ENCODE measurements at places on chromosomes 11 and 22.

DNA sequence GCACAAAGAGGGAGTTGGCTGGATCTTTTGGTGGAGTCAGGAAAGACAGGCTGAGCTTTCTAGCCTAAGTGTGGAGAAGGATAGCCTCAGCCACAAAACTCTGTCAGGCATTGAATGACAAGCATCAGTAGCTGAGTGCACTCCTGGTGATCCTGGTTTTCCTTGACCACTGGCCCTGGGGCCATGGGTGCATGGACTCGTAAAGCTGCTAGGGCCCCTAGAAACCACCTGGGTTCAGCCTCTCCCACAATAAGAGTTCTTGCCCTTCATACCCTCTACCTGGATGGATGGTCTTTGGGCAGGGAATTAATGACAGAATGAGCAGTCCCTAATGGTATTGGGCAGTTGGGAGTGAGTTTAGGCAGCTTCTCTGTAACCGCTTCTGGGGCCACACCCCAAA is 22.9 kb downstream of the TUB start:
- no peak for DNase-seq

DNA sequence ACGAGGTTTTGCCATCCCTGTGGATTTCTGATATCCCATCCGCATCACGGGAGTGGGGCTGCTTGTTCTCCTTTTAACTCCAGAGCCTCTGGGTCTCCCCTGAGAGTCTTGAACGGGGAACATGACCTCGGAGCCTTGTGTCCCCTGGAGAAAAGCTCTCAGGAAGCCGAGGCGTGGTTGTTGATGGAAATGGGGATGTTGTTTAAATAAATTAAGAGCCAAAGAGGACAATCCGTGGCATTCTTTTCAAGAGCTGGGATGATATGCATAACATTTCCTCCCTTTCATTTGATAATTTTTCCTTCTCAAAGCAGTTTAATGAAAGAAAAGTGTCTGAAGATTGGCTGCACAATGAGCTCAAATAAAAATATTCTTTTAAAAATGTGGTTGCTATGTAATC is 14.2 kb downstream of the TSPAN18 start:
- DNase-seq = no peak

GRCh38 chr11:118634431-118635236 is 27.2 kb downstream of the PHLDB1 start:
- DNase-seq = no peak

GRCh38 chr11:15342163-15342562 is 227.4 kb downstream of the INSC start:
- DNase-seq = no peak

DNA sequence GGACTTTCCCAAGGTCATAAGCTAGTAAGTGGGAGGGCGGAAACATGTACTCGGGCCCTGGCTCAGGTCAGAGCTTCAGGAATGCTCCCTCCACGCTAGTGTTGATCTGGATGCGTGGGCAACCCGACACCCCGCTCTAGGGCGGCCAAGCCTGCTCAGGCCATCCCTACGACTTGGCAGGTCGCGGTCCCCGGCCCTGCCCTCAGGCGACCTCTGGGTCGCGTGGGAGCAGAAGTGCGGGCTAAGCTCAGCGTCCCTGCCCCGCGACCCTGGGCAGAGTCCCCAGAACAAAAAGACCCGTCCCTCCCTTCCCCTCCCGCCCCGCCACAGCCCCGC is 781 bp upstream of the TEF start:
- no peak for DNase-seq

- no peak for DNase-seq
These were observed 17.8 kb downstream of the BBOX1 start for GRCh38 chr11:27058456-27058855.

DNA sequence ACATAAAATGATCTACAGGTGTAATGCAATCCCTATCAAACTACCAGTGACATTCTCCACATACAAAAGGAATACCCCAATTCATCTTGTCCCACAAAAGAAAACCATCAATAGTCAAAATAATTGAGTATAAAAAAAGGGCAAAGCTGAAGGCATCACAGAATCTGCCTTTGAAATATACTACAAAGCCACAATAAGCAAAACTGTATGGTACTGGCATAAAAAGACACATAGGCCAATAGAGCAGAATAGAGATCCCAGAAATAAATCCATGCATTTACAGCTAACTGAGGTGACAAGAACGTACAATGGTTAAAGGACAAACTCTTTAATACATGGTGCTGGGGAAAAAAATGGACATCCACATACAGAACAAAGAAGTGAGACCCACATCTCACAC is 31.8 kb downstream of the ZNF195 start:
- no peak for DNase-seq

- DNase-seq = no peak
These were observed 69.7 kb downstream of the RPS6KA4 start for GRCh38 chr11:64428693-64429092.

DNA sequence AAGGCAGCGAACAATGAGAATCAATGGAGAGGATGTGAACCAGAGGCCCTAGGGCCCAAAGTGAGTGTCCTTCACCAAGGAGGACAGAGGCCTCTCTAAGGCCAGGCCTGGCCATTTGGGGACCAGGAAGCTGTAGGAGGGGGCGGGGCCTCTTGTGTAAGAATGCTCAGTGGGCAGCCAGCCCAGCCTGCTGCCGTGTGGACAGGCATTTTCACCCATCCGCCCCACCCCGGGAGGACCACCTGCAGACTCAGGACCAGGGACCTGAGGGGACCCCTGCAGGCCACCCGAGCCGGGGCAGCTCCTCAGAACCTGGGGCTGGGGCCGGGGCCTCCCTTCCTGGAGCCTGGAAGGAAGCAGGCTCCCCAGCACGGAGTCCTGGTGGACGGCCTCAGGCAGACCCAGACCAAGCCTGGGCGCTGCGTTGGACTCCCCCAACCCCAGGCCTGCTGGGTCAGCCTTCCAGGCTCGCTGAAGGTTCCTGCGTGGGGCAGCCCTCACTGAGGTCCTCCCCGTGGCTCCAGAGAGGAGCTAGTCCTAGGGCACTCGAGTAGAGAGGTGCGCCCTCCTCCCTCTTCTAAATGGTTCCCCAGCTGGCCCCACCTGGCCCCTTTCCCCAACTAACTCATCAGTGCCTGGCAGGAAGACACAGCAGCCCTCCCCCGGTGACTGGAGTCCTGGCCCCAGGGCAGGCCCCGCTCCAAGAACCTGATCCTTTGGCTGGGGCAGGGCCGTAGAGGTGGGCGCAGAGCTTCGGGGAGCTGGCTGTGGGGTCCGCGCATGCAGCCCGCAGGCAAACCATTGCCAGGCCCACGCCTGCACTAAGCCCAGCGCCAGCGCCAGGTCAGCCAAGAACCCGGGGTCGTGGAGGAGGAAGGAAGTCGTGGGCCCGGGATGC is 1.5 kb upstream of the TRABD start:
- no peak for DNase-seq

DNA sequence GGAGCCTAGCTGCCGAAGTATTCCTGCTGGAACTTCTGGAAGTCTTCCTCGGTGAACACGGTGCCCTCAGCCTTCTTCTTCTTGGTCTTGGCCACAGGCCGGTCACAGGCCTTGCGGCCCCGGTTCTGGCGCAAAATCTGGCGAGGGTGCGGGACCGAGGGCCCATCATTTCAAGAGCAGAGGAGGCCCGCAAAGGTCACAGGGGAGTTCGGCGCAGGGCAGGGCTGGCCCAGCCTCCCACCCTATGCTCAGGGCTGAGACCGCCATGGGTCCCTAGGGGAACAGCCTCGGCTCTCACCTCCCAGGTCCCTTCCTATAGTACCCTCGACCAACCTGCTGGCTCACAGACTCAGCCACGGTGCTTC is 3.1 kb downstream of the RPS19BP1 start:
- no peak for DNase-seq

GRCh38 chr22:43293655-43294392 is 49.3 kb downstream of the SCUBE1 start:
- DNase-seq = no peak

DNA sequence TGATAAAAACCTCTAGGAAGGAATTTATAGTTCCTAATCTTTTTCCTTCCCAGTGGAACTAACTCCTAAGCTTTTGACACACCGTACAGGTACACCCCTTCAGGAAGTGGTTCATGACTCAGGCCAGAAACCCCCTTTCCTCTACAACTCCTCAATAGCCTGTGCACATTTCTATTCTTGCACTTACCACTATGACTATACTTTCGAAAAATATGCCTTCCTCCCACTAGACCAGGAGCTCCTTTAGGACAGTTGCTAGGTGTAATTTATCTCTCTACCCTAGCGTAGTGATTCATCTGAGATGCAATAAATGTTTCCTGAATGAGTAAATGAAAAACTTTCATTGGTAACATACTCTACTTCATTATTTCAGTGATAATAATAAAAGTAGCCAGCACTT is 14.5 kb downstream of the MAP6 start:
- DNase-seq = no peak

DNA sequence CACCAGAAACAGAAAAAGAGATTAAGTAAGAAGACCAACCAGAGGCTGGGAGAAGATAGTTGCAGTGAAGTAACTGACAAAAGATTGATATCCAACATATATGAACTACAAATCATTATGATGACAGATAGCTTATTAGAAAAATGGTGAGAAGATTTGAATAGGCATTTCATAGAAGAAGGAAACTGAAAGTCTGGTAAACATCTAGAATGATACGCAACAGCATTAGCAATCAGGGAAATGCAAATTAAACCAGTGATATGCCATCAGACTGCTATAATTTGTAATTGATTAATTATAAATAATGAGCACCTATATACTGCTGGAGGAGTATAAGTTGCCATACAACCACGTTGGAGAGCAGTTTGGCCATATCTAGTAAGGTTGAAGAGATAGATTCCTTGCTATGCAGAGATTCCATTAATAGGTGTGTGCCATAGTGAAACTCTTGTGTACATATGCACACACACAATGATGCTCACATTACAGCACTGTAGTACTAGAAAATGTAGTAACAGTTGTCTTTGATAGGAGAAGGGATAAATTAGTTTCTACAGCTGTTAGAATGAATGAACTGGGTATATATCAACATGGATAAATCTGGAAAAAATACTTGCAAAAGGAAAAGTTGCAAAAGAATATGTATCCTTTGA is 20.5 kb downstream of the RNF169 start:
- no peak for DNase-seq

GRCh38 chr11:60184824-60185511 is 2.1 kb upstream of the MS4A6A start:
- no peak for DNase-seq

DNA sequence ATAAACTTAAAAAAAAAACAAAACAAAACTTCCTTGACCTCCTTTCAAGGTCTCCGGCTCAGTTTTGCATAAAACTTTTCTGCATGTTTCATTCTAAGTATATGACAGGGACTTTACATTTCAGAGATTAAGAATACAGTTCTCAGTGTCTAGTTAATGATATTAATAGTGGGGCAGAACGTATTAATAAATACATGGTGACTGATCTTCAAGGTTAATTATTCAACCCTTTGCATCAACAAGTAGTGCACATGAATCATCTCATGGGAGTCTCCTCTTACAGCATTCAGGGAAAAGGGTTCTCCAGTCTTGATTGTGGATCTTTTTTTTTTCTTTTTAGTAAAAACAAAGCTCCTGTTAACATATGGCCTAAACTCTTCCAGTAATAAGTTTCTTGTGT is 146.8 kb downstream of the KIRREL3 start:
- DNase-seq = no peak

GRCh38 chr11:117815262-117815803 is 9.2 kb downstream of the FXYD2 start:
- DNase-seq = peak; percentile 46

GRCh38 chr11:70751142-70751734 is 352.9 kb downstream of the CTTN start:
- no peak for DNase-seq

- DNase-seq = peak; percentile 95
These were observed at the start of gene YDJC for GRCh38 chr22:21629255-21630149. YDJC (minus strand) TSS chr22:21630022; CDS start chr22:21630014, 8 bp downstream.
